ENCODE measurements at places on chromosomes 16 and 17.

GRCh38 chr17:62892870-62893338 lies 73.1 kb upstream of the TANC2 start:
- peak; percentile 98 for DNase-seq

DNA sequence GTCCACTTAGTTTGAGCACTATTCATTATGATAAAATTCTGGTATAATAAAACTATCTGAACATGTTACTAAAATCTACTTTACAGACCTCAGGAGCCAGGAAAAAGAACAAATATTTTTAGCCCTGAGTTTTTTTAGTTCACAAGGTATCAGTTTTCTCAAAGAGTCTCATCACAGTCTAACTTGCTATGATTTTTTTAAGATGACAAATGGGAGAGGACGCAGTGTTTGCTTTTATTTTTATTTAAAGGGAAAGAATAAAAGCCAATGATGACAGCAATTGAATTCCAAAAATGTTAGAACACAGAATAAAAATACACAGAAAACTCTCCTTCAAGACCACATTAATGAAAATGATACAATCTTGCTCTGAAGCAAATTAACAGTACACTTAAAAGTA lies 7.4 kb downstream of the MED13 start:
- no peak for DNase-seq

DNA sequence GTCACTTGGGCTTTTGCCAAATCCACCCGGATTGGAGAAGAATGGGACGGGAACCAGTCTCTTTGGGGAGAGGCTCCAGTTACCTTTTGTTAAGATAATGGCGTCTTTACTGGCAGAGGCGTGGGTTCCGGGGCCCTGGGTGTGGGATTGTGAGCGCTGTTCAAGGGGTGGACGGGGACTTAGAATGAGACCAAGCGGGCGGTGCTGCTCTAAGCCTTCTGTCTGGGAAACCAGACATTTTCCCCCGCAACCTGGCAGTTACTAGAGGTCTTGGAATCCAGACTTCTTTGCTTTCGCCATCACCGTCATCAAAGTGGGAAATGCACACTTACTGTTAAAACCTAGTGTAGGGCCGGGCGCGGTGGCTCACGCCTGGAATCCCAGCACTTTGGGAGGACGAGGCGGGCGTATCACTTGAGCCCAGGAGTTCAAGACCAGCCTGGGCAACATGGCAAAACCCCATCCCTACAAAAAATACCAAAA lies 706 bp downstream of the TEN1 start:
- DNase-seq = no peak

DNA sequence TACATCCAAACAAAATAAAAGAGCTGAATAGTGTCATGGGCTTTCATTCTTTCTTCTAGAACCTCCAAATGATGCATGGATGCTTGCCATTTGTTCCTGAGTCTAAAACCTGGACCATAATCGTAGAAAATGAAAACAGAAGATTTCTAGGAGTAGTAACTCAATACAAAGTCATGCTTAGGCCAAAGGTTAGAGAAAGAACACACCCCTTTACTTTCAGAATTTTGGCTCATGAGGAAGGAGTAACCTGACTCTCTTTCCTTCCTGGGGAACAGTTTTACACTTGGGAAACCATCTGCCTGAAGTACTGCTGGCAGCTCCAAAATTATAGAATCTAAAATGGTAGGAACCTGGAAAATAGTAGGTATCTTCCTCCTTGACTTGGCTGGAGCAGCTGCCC lies 137.2 kb downstream of the SNX11 start:
- DNase-seq = no peak

- no peak for DNase-seq
These were observed 395.4 kb downstream of the NPIPA7 start for GRCh38 chr16:16774389-16774788.

- no peak for DNase-seq
These were observed 41.1 kb upstream of the IL34 start for GRCh38 chr16:70605283-70605657.

All from Kasumi-1 (cell line).